ENCODE measurements at places on chromosomes 2 and 18.

DNA sequence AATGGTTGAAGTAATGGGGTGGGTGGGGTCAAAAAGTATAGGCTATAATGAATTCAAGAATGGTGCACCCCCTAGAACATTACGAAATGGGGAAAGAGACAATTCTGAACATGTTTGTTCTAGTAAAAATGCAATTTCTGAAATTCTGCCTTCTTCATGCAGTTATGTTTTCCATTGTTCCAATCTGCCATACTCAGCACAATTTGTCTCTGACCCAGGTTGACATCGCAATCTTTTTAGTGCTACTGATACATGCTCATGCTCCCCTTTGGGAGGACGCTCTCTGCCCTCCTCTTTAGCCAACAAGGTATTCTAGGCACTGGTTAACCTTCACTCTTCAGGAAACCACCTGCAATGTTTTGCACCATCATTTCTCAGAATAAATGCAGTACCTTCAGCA is 1303.9 kb upstream of the PIK3C3 start:
- DNase-seq, result no peak

- DNase-seq, result peak; percentile 5
Observed at GRCh38 chr2:208370881-208371633, 35.5 kb upstream of the PTH2R start.

DNA sequence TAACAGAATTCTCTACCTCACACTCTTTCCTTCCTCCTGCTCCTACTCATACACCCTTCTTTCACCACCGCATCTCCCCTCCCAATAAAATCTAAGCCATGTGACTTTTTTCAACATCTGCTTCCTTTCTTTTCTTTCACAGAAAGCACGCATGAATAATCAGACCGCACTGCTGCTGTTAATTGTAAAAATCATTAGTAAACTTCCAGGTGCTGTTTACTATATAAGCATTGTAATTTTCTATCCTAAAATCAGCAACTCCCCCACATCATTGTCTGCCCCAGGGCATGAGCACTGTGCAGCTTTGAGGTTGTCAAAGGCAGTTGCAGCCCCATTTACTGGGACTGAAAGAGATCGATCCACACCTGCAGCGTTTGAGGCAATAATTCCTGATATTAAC is 782.6 kb upstream of the ID2 start:
- DNase-seq, result no peak

DNA sequence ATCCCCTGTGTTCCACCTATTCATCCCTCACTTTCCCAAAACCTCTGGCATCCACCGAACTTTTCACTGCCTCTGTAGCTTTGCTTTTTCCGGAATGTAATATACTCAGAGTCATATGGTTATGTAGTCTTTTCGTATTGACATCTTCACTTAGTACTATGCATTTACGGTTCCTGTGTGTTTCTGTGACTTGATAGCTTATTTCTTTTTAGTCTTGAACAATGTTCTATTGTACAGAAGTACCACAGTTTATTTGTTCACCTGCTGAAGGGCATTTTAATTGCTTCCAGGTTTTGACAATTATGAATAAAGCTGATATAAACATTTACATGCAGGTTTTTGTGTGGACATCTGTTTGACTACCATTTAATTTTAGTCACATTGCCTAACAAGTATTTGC is 154.7 kb upstream of the DOK6 start:
- DNase-seq, result no peak

DNA sequence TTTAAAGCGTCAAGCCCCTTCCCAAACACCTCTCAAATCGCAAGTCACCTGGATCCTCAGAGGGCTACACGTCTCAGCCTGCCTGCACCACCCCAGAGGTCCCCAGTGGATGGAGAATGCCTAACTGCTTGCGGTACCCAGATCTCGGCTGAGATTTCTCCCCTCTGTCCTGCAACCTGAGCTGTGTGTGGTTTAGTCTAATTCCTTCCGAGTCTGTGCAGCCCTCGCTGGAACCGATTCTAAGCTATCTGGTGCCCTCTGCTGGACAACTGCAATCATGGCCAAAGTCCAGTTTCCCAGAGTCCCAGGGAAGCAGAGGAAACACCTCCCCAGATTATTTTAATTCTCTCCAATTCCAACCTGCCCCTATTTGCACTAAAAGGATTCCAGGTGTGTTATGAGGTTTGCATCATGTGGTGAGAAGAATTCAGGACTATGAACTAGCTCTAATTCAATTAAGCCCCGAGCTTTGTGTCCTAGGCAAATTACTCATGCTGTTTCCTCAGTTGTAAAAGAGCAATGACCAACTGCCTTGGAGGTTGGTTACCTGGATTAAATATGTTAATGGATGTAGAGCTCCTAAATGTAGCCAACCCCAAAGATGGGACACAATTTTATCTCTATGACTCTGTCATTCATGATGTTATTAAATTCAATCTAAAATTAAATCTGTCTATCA is 276.1 kb upstream of the NCKAP5 start:
- DNase-seq, result peak; percentile 85

- DNase-seq, result no peak
Observed at GRCh38 chr2:86001326-86001725, 104.4 kb downstream of the POLR1A start.

GRCh38 chr2:37842732-37843440 is 82.2 kb upstream of the RMDN2 start:
- DNase-seq, result no peak

All from choroid plexus epithelial cell (primary cell).